Pancreas (tissue), 10 donors: ENCODE measurements at places on chromosomes 6 and 20. TPM values are rescaled to one million over a fixed set of nuclear protein-coding genes. Genes with fewer than 3 reads are reported as not detected.

Gene NR2E1
- total RNA-seq: not detected

DNA sequence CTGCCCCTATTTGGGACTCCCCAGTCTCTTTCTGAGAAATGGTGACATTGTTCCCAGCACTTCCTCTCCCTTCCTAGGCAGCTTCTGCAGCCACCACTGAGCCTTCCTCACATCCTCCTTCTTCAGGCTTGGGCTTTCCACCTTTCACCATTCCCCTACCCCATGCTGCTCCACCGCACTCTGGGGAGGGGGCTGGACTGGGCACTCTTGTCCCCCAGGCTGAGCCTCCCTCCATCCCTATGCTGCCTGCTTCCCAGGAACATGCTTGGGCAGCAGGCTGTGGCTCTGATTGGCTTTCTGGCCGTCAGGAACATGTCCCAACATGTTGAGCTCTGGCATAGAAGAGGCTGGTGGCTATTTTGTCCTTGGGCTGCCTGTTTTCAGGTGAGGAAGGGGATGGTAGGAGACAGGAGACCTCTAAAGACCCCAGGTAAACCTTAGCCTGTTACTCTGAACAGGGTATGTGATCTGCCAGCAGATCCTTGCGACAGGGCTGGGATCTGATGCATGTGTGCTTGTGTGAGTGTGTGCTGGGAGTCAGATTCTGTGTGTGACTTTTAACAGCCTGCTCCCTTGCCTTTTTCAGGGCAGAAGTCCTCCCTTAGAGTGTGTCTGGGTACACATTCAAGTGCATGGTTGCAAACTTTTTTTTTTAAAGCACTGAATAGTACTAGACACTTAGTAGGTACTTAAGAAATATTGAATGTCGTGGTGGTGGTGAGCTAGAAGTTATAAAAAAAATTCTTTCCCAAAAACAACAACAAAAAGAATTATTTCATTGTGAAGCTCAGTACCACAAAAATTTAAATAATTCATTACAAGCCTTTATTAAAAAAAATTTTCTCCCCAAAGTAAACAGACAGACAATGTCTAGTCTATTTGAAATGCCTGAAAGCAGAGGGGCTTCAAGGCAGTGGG, 2.1 kb upstream of the CDKN1A start:
- DNase-seq: peak; percentile 75

DNA sequence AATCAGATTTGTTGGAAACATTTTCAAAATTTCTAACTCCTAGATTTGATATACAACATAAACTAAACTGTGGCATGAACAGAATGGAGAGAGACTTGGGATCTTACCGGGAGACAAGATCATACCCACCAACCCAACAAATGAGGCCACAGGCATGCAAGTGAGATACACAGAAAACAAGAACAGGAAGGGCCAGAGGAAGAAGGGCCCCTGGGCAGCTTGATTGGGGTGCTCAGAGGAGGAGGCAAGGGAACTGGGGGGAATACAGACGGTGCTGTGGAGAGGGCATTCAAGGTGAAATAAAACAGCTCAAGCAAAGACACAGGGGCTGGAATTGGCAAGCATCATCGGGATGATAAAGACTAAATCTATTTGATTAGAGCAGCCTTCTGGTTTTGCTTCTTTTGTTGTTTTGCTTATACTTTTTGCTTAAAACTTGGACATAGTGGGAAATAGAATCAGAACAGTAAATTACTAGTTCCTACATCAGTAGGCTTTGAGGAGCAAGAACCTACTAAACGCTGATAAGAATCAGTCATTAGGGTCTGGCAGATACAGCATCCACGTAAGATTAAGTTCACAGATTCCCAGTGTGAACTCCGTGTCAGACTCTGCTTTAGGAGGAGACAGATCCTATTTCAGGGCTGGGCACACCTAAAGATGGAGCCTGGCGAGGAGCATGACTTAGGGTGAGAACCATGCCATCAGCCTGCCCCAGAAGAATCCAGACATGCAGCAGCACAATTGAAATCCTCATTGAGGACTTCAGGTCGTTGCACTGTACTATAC, 3.5 kb upstream of the RAMACL start:
- no peak for DNase-seq

GRCh38 chr20:24697411-24697810, 228.0 kb downstream of the SYNDIG1 start:
- no peak for DNase-seq

GRCh38 chr6:13228264-13229204, 99.8 kb downstream of the TBC1D7 start:
- DNase-seq: no peak

DNA sequence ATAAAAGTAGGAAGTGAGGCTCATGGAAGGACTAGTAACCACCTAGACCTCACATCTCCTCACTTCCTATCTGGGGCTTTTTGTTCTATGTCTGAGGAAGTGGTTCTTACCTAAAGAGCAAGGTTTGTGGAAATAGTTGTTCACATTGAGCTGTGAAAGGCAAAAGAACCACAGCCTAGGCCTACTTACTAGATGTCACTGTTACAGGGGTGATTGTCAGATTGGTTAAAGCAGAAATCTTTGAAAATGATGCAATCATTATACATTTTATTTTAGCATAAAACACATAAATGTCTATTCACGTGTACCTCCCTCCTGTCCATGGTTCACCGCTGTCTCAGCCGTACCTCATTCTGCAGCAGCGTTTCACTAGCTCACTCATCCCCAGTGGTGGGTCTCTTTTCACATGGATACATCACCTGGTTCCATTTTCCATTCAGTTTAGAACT, 268.8 kb downstream of the TMEM242 start:
- DNase-seq: no peak

GRCh38 chr20:58699623-58700107, 7.1 kb downstream of the NPEPL1 start:
- DNase-seq: peak; percentile 31
